Kidney glomerular epithelial cell (primary cell): ENCODE measurements at places on chromosomes 7 and 10.

GRCh38 chr7:716222-716621, 10.3 kb upstream of the DNAAF5 start:
- DNase-seq = no peak

DNA sequence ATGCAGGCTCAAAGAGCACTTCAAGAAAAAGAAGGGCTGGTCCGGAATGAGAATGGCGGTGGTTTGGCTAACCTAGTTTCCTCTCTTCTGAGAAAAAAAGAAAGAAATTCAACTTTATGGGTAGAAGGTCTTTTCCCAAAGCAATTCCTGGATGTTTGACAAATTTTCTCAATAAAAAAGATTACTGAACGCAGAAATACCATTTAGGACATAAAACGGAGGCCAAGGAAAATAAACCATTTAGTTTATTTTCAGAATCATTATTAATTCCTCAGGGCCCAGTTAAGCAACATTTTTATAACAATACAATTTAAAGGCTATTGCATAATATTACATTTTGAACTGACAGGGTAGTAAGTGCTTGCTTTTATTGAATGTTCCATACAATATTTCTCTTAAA, 284.6 kb upstream of the ANKRD30A start:
- no peak for DNase-seq

DNA sequence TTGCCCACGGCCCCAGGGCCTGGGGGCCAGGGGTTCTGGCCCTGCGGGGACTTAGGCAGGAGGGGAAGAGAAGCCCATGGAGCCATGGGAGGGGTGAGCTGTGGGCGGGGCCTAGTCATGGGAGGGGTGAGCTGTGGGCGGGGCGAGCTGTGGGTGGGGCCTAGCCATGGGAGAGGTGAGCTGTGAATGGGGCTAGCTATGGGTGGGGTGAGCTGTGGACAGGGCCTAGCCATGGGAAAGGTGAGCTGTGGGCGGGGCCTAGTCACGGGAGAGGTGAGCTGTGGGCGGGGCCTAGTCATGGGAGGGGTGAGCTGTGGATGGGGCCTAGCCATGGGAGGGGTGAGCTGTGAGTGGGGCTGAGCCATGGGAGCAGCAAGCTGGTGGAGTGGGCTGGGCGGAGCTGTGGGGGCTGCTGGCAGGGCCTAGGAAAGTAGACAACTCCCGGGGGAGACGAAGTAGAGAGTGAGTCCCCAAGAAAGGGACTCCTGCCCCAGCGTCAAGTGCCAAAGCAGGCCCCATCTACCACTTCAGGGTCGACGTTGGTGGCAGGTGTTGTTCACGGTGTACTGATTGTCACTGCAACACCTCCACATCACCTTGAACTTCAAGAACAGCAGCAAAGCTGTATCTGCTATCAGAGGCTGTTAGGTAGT, 19.2 kb upstream of the TTYH3 start:
- DNase-seq = no peak

GRCh38 chr10:133399123-133399601, 5.2 kb downstream of the MTG1 start:
- DNase-seq = no peak

DNA sequence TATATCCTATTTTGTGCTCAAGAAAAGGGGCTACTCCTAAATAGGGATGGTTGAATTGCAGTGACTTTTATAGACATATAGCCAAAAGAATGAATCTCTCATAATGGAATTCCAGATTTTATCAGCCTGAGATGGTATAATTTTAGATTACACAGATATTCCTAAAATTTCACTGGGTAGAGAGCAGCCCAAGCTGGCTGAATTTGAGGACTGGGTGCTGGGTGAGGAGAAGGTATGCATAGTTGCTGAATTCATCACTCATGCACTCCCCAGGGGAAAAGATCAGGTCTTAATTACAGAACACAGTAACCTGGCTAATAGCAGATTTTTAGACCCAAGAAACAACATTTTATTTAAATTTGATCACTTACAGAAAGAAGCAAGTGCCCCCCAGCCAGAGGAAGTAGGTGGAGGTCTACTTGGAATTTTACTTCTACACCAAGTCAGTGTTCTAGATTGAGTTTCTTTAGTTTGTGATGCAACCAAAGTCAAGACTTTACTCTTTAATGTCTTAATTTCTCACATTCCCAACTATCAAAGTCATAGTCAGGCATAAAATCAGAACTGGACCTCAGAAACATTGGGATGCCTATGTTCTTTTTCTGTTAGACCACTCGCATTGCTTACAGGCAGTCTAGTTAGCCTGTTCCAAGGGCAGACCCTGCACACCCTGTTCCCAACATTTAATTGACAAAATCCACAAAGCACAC, 337.4 kb upstream of the PODXL start:
- DNase-seq = no peak
